Cortex of kidney (tissue), 1 donor: ENCODE measurements at places on chromosomes 12 and 14.

GRCh38 chr12:115790526-115790925, 487.0 kb downstream of the MED13L start:
- no peak for DNase-seq

GRCh38 chr12:96416033-96416799, 16.0 kb upstream of the CDK17 start:
- no peak for DNase-seq

- DNase-seq: no peak
Observed at GRCh38 chr12:32305163-32305562, 94.2 kb upstream of the FGD4 start.

DNA sequence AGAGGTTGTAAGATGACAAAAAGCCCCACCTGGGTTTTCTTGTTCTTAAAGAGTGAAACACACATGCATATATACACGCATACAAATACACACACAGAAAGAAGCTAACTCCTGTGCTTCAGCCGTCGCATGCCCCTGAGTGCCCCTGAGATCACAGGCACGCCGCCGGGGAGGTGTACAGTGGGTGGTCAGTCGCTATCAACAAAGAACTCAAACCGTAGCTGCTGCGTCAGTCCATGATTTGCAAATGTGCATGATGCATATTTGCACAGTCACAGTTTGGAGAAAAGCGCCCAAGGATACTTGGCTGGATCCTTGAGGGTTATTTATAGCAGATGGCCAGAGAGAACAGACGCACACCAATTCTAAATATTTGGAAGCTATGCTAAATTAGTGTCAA, 206.9 kb downstream of the TMEM132D start:
- DNase-seq: no peak

GRCh38 chr14:91464615-91465205, 45.4 kb downstream of the PPP4R3A start:
- DNase-seq: no peak

DNA sequence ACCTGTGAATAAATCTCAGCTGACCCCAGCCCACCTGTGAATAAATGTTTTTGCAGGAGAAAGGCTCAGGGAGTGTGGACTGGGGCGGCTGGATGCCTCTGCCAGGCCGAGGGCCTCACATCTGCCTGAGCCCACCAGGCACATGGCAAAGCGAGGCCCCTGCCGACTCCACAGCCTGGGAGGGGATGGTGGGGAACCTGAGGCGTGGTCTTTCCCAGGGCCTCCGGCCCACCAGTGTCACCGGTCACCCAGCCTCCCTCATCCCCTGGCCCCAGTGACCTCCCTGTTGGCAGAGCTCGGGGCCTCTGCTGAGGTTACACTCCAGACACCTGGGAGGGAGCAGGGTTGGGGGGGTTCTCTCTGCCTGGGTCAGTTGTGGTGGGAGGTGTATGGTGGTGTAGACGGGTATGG, 8.2 kb downstream of the NOC4L start:
- DNase-seq: no peak

DNA sequence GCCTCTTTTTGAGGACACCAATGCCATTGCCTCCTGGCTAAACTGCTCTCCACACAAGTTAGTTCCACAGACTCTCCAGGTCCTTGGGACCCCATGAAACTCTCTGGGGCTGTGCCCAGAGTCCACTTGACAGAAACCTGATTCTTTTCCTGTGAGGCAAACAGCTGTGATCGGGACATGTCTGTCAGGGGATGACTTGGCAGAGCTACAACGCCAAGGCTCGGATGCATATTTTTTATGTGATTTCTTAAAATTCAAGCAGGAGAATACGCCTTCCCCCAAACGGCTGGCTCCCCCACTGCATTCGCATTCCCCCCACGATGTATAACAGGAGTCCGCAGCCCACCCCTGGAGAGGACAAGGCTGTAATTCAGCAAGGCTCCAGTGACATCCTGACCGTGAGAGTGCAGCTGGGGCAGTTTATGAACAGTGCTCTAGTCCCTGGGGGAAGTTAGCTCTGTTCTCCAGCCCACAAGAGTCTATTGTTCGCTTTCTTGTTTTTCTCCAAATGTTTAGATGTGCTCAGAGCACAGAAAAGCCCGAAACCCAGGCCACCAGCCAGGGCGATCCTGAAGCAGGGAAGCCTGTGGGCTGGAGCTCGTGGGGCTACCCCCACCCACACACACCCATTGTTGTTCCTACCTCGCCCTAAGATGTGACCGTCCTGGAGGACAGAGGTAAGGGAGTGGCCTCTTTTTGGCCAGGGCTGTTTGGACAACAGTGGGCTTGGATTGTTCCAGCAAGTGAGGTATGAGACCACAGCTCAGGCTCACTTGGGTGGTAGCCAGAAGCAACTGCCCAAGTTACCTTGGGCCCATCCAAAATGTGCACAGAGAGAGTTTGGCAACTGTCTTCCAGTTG, 159.5 kb downstream of the ZFP36L1 start:
- DNase-seq: no peak

- no peak for DNase-seq
Observed at GRCh38 chr12:8077207-8077606, 4.9 kb upstream of the NECAP1 start.

- DNase-seq: no peak
Observed at GRCh38 chr12:5390174-5390799, 41.6 kb upstream of the NTF3 start.

GRCh38 chr12:88693837-88694445, 113.7 kb upstream of the KITLG start:
- DNase-seq: no peak

GRCh38 chr12:129704232-129704830, 199.5 kb downstream of the TMEM132D start:
- no peak for DNase-seq

GRCh38 chr14:104393199-104393897, 186.2 kb upstream of the C14orf180 start:
- no peak for DNase-seq

GRCh38 chr12:6333566-6333965, 8.3 kb downstream of the TNFRSF1A start:
- no peak for DNase-seq

DNA sequence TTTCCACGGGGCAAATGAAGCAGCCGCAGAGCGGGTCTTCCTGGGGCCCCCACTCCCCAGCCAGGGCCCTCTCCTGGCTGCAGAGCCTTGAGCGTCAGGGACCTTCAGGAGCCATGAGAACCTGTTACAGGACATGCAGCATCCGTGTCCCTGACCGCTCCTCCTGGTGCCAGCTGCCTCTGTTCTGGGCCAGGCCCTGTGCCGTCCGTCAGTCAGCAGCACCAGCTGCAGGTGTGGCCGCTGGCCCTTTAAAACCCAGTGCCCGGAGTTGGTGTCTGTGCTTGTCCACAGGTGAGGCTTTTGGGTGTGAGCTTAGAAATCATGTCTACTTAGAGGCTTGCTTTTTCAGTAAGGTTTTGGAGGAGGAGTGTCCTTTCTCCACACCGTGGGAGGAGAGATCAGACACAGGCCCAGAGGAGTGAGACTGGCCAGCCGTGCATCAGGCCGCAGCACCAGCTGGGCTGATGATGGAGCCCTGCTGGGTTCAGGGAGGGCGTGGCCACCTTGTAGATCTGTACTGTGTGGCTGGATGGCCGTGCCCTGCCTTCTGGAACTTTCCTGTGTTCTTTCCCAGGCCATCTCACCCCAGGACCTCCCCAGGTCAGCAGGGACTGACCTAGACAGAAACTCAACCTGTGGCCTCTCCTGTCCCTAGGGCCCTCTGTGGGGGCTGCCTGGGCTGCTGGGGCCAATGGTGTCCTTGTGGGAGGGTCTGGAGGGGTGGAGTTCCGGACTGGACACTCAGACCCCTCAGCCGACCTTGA, 27.1 kb downstream of the AACS start:
- no peak for DNase-seq

DNA sequence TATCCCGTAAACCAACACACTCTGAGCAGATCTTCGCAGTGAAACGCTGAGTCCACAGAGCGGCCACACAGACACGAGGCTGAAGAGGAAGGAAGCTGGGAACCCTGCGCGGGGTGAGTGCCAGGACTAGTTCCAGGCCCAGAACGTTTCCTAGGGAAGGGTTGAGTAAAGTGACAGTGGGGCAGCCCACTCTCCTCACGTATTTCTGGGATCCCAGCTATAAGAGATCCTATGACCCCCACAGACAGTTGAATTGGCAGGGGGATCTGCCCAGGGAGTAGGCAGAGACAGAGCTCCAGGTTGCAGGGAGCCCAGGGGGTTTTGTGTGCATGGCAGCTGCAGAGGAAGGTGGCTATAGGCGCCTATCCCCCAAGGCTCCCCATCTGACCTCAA, 51.1 kb downstream of the GTF2A1 start:
- DNase-seq: no peak

GRCh38 chr12:43255522-43256111, 296.4 kb downstream of the ADAMTS20 start:
- DNase-seq: no peak

DNA sequence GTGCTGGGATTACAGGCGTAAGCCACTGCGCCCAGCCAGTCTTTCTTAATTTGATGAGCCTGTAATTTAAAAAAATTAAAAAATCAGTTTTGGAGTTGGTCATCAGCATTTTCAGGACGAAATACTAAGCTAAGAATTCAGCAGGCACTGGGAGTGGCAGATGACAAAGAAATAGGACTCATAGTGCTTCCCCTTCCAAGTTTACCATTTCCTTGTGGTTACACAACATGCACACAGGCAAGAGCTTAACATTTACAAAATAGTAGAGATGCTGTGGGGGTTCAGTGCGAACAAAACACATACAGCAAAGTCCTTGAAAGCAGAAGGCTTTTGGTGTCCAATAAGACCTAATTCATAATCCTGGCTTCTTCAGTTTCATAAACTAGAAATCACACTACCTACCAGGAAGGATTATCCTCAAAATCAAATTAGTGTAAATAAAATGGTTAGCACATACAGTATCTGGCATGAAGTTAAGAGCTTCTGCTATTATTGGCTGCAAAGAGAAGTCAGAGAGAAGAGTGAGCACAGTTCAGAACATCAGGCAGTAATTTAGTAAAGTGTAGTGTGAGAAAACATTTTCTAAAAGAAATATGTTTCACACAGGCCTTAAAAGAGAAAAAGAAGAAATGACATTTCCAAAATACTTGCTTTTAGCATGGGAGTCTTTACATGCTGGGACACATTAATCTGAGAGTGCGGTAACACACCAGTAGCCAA, 22.2 kb upstream of the KIF21A start:
- DNase-seq: no peak

DNA sequence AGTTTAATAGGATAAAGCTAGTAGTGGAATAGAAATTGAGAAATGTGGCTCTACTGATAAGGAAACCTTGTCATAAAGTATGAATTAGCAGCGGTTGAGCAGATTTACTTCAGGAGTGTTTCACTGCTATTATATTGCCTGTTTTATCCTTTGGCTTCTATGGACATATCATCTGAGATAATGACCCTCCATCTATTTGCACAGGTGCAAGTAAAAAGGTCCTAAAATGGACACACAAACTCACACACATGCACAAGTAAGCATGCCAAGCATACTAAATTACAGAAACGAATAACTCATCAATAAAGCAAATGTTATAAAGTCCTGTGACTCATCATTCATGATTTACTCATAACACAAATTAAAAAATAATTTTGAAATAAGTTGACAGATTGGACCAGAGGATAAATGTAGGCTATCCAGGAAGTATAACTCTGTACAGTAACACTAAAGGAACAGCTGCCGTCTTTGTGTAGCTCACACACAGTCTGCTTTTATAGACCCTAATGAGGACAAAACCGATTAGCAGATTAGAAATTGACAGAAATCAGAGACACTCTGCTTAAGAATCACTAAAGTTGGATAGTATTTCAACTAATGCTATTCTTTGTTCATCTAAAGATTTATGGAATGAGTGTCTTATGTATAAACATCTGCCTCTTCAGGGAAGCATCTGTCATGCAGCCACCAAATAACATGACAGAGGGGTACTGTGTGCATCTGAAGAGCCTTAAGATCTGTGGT, 73.9 kb downstream of the SYT1 start:
- no peak for DNase-seq

GRCh38 chr12:118330421-118331018, 42.2 kb downstream of the TAOK3 start:
- DNase-seq: no peak

- DNase-seq: no peak
Observed at GRCh38 chr12:70177631-70178030, 65.6 kb upstream of the CNOT2 start.

- DNase-seq: no peak
Observed at GRCh38 chr14:57390806-57391516, 575 bp downstream of the NAA30 start.

GRCh38 chr12:1933342-1934051, 15.0 kb upstream of the CACNA2D4 start:
- DNase-seq: no peak

DNA sequence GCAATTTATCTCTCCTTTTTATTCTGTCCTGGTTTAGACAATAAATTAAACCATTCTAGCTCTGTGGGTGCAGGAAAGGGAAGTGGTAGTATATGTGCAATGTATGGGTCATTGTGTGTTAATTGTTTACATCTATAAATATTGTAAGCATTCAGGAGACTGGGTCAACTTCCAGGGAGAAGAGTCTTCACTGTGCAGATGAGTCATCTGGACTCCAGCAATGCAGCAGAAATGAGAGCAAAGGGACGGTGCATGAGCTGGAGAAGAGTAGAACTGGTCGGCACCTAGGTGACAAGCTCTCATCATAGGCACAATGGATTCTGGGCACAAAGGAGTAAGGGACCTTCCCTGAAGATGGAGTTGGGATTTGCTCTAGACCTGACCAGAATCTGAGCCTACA, 211.1 kb upstream of the DAAM1 start:
- DNase-seq: no peak

- no peak for DNase-seq
Observed at GRCh38 chr12:19915392-19916195, 452.7 kb upstream of the PDE3A start.

DNA sequence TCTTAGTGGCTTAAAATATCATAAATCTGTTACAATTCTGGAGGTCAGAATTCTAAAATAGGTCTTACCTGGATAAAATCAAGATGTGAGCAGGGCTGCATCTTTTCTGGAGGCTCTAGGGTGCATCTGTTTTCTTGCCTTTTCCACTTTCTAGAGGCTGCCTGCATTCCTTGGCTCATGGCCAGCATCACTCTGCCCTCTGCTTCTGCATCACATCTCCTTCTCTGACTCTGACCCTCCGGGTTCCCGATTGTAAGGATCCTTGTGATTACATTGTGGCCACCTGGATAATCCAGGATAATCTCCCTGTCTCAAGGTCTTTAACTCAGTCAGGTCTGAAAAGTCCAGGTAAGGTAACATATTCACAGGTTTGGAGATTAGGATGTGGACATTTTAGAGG, 11.0 kb upstream of the BMP4 start:
- no peak for DNase-seq

GRCh38 chr14:20278414-20278813, 27.3 kb downstream of the TTC5 start:
- no peak for DNase-seq

DNA sequence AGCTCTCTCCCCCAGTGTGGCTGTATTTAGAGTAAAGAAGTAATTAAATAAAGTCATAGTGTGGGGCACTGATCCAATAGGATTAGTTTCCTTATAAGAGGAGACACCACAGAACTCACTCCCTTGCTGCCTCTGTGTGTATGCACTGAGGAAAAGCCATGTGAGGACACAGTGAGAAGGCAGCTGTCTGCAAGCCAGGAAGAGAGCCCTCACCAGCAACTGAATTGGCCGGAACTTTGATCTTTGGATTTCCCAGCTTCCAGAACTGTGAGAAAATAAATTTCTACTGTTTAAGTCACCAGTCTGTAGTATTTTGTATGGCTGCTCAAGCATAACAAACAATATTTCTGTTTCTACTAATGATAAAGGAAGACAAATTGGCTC, 368.7 kb upstream of the PRICKLE1 start:
- no peak for DNase-seq

- no peak for DNase-seq
Observed at GRCh38 chr12:43233861-43234260, 318.1 kb downstream of the ADAMTS20 start.
